ENCODE measurements at places on chromosomes 3 and 15.

GRCh38 chr3:55242921-55243320 lies 244.2 kb downstream of the WNT5A start:
- DNase-seq: no peak

GRCh38 chr3:131363275-131363674 lies 18.3 kb upstream of the NUDT16 start:
- DNase-seq: no peak

GRCh38 chr3:118809696-118810498 lies 224.7 kb downstream of the IGSF11 start:
- no peak for DNase-seq

DNA sequence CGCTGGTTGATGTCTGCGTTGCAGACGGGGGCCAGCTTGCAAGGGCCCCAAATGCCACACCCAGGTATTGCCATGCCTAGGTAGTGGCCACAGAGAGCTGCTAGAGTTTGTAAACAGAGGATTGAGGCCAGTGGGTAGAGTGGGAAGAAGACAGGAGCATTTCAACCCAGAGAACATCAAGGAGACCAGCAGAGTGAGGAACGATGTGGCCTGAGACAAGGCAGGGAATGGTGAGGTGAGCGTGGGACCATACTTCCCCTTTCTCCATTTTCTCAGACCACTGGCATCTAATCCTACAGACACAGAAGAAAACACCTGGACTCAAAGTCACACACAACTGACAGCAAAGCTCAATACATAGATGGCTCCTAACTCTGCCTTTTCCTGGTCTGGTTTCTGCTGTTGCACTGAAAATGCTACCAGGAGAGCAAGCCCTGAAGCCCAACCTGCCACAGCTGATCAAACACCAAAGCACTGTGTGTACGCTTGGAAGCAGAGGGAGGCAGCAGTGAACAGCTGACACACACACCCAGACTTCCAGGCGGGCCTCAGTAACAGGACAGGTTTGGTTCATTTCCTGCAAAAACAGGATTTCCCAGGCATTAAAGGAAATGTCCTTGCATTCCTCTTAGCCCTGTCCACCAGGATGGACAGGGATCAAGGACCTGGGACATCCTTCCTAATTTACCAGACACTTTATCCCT lies 1.6 kb downstream of the FAM174B start:
- DNase-seq: no peak

GRCh38 chr3:59608356-59608755 lies 558.5 kb upstream of the CFAP20DC start:
- no peak for DNase-seq
